ENCODE measurements at places on chromosomes 4 and X.

DNA sequence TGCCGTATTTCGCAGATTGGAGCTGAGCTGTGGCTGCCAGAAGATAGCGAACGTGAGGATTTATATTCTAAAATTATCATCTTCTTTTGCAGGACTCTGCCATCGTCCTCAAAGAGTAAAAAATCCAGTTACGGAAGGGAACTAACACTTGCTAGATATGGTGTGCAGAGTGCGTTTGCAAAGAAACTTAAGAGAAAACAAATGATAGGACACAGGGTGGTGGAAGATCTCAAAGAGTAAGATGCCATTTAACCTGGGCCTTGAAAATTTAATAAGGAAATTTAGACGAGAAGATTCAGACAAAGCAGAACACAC is 566 bp downstream of the LARP7 start:
- no peak for DNase-seq

DNA sequence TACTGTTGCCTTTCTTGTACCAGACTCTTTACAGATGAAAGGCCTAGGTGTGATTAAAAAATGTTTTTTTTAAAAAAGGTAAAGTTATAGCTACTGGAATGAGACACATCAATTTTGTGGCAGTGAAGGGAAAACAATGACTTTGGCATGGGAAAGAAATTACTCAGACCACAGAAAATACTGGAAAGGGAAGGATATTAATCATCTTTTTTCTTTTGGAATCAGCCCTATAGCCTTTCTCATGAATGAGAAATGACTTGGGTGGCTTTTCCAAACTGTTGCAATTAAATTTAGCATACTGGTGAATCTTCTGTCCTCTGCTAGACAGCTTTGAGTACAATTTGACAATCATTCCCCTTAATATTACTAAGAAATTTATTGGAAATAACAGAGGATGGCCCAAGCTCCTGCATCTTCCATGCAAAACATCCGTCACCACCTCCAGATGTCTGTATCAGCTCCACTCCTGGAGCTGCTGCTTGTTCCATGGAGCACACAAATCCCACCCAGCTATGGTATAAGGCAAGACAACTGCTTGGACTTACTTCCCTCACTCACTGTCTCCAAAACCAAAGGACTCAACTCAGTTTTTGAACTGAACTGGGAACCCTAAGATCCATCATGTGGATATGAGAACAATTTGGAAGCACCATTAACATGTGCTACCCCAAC is 97.6 kb upstream of the ARSJ start:
- no peak for DNase-seq

GRCh38 chrX:116277351-116278225 is 107.0 kb downstream of the AGTR2 start:
- DNase-seq = no peak

- no peak for DNase-seq
Observed at GRCh38 chrX:30900227-30900626, 11.2 kb upstream of the TAB3 start.

DNA sequence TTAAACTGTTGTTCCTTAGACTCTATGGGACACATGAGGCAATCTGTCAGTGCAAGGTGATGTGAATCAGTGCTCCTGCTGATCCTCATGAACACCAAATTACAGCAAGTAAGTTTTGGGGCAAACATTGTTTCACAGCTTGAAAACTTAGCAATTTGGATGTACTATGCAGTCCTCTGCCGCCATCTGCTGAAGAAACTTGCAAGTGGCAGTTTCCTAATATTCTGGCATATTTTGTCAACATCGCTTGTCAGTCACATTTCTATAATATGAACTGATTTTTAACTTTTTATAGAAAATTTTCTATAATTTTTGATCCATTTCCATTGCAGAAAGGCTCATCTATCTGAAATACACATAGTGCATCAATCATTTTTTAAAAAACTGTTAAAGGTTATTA is 56.3 kb downstream of the ZAR1 start:
- no peak for DNase-seq

GRCh38 chr4:30395902-30396301 is 324.3 kb upstream of the PCDH7 start:
- DNase-seq = no peak

DNA sequence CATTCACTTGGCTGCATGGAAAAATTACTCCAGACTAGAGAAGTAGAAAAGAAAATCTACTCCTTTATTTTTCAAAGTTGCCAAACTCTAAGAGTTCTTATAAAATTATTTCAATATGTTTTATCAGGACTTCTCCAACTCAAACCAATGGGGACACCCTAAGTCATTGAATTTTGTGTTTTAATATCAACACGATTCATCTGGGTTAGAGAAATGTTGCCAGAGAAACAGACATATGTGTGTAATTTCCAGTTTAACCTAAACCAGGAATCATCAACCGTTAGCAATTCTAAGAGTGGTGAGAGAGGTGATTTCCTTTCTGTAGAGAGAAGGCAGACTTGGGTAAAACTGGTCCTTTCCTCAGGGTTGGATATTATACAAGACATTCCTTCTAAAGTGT is 291.8 kb downstream of the LDB2 start:
- no peak for DNase-seq

- no peak for DNase-seq
Observed at GRCh38 chr4:142777045-142777743, 68.9 kb downstream of the INPP4B start.

- DNase-seq = no peak
Observed at GRCh38 chr4:53629296-53629695, 38.0 kb upstream of the LNX1 start.

GRCh38 chr4:120517966-120518365 is 404.6 kb downstream of the PRDM5 start:
- DNase-seq = no peak

DNA sequence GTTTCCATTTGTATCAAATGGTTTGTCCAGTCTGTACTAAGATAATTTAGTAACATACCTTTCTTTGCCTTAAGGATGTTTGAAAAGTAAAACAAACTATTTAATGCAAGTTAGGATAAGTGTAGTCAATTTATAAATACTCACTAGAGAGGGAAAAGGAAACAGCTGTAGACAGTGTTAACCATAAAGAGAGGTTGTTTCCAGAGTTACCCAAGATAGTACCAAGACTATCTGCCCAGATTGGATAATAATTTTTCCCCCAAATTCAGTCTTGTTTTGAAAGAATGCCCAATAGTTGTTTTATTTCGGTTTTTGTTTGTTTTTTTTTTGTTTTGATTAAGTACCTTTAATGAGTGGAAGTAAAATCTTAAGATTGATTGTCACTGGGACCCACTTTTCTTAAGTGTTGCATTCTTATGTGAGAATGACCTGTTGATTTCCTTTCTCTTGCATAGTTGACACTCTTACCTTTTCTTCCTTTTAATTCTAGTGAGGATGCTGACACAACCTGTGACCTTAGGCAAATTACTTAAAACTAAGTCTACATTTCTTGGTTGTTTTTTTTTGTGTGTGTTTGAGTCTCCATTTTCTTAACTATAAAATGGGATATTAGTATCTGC is 12.8 kb downstream of the AFF1 start:
- no peak for DNase-seq

DNA sequence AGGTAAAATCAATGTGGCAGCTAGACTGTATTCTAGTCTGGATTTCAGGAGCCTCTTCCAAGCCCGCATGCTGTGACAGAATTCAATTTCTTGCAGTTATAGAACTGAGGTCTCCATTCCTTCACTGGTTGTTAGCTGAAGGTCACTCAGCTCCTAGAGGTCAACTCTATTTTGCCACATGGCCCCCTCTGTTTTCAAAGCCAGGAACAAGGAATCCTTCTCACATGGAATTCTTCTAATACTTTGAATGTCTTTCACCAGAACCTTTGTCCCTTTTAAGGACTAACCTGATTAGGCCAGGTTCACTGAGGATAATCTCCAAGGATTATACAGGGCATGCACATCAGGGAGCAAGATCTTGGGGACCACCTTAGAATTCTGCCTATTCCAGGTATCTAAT is 23.4 kb upstream of the MMRN1 start:
- DNase-seq = no peak

DNA sequence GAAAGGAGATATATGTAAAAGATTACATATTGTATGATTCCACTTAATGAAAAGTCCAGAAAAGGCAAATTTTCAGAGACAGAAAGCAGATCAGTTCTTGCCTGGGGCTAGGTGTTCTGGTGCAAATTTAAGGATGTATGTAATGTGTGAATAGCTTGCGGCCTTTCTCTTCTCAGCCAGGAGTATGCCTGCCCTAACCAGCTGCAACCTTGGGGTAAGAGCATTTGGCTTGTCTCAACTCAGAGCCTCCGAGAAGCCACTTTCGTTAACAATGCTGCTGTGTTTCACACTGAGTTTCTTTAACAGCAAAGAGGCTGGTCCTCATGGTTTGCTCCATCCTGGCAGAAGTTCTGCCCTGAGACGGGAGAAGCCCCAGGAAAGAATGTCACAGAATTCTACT is 102.7 kb downstream of the SPCS3 start:
- no peak for DNase-seq

DNA sequence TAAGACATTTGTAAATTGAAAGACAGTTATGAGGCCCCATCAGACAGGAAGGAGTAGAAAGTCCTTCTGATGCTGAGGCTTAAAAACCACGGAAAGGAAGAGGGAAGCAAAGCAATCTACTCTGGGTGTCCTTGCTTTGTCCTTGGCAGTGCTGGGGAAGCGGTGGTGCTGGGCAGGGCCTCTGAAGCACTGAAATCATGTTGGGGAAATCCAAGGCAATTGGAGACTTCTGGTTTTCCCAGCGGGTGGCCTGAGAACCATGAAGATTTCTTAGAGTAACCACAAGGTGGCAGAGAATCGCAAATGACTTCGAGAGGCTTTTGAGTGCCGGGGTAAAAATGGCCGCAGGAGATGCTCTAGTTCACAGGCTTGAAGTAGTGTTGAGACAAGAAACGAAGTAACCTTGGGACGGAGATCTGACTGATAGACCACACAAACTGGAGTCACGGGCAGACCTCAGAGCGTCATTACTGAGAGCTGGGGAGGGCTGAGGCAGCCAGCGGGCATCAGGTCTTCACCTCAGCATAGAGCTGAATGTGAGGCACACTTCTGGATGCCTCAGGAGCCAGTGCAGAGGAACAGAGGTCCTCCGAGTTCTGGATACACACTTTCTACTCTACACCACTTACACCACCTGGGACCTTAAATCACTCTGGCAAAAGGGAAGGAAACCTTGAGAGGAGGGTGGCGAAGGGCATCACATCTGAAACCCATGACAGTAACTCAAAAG is 130.7 kb upstream of the GPRIN3 start:
- no peak for DNase-seq

- DNase-seq = peak; percentile 60
Observed at GRCh38 chrX:26783512-26784225, 567.7 kb downstream of the MAGEB5 start.

DNA sequence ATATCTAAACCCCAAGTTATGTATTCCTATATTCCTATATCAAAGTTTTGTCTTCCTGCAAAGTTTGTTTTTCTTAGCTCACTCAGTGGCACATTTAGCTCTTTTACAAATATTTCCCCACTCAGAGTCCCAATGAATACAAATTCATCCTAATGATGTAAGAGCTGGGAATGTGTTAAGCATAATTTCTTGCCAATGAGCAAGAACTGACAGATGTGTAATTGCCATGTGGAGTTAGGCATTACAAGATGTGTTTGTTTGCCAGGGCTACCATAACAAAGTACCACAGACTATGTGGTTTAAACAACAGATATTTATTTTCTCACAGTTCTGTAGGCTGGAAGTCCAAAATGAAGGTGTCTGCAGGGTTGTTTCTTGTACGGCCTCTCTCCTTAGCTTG is 302.1 kb downstream of the KCTD8 start:
- no peak for DNase-seq

GRCh38 chr4:1579001-1579900 is 104.9 kb downstream of the FAM53A start:
- DNase-seq = no peak

GRCh38 chrX:13179586-13179985 is 135.2 kb upstream of the FAM9C start:
- DNase-seq = no peak

GRCh38 chr4:99038213-99038612 is 42.7 kb downstream of the METAP1 start:
- no peak for DNase-seq

DNA sequence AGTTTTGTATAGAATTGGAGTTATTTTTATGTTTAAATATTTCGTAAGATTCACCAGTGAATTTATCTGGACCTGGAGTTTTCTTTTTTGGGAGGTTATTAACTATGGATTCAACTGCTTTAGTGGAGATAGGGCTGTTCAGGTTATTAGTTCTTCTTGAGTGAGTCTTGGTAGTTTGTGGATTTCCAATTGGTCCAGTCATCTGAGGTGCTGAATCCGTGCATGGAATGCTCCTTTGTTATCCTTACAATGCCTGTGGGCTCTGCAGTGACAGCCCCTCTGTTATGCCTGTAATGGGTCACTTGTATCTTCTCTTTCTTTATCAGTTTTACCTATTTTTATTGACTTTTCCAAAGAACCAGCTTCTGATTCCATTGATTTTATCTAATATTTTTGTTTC is 15.4 kb upstream of the NKX1-1 start:
- no peak for DNase-seq

GRCh38 chr4:73250642-73251041 is 8.0 kb downstream of the ANKRD17 start:
- DNase-seq = no peak

DNA sequence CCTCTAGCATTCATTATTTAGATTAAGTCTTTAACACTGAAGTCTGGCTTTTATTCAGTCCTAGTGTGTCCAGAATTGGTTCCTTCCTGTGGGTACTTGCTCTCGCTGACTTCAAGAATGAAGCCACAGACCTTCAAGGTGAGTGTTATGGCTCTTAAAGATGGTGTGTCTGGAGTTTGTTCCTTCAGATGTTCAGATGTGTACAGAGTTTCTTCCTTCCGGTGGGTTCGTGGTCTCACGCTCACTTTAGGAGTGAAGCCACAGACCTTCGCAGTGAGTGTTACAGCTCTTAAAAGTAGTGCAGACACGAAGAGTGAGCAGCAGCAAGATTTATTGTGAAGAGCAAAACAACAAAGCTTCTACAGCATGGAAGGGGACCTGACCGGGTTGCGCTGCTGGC is 860.6 kb downstream of the STIM2 start:
- DNase-seq = no peak

DNA sequence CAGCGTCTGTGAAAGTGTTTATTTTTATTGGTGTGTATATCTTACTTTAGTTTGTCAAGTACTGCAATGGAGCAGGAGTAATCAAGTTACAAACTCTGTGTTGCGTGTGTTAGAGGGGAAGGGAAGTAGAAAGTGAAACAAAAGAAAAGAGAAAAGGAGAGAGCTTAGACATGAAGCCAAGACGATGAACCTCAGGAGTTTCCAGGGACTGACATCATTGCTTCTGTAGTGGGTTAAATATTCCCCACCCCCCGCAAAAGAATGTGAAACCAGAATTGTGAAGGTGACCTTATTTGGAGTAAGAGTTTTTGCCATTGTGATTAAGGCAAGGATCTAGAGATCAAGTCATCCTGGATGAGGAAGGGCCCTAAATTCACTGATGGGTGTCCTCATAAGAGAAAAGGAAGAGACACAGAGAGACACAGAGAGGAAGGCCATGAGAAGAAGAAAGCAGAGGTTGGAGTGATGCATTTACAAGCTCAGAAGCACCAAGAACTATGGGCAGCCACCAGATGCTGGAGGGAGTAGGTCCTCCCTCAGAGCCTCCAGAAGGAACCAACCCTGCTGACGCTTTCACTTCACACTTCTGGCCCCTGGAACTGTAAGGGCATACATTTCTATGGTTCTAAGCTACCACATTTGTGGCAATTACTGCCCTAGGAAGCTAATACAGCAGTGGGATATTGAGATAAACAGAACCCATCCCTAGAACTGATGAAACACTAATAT is 173.6 kb upstream of the SFRP2 start:
- no peak for DNase-seq
